Right renal pelvis (tissue), 4 donors: ENCODE measurements at places on chromosomes 11 and 22. TPM values are rescaled to one million over a fixed set of nuclear protein-coding genes. Genes with fewer than 3 reads are reported as not detected.

Gene GAL
- 1.1 TPM for polyA plus RNA-seq

Gene ACR
- 0.46 TPM for polyA plus RNA-seq

Gene SMIM38
- 0.58 TPM for polyA plus RNA-seq

Gene TMEM191B
- polyA plus RNA-seq: 0.47 TPM

Gene OR56A4
- not detected for polyA plus RNA-seq

Gene RASGRP2
- 3.3 TPM for polyA plus RNA-seq

Gene SLC43A3
- polyA plus RNA-seq: 22.1 TPM

Gene MYOD1
- polyA plus RNA-seq: not detected

Gene CRYBA4
- not detected for polyA plus RNA-seq

Gene TBX1
- 0.79 TPM for polyA plus RNA-seq

Gene SCN3B
- polyA plus RNA-seq: 1.4 TPM

Gene OR8J3
- not detected for polyA plus RNA-seq

Gene TRIM29
- polyA plus RNA-seq: 0.72 TPM

Gene KREMEN1
- polyA plus RNA-seq: 28.5 TPM

Gene CDC42BPG
- 4.4 TPM for polyA plus RNA-seq

Gene ADAMTS15
- polyA plus RNA-seq: 61.1 TPM

Gene TMEM258
- polyA plus RNA-seq: 153 TPM

Gene SLC37A2
- 1.6 TPM for polyA plus RNA-seq

Gene SLC22A24
- 0.14 TPM for polyA plus RNA-seq

Gene SCUBE1
- 7.9 TPM for polyA plus RNA-seq

Gene LRRC56
- 5.2 TPM for polyA plus RNA-seq

Gene CHRNA10
- 1.4 TPM for polyA plus RNA-seq

Gene FOLR1
- 56.7 TPM for polyA plus RNA-seq

Gene C11orf87
- 0.27 TPM for polyA plus RNA-seq

Gene OR8H3
- polyA plus RNA-seq: not detected

Gene KRTAP5-7
- 0.16 TPM for polyA plus RNA-seq

Gene SYT9
- 5.1 TPM for polyA plus RNA-seq
